Type B pancreatic cell (in vitro differentiated cells): ENCODE measurements at places on chromosomes 7 and 10.

GRCh38 chr10:60480865-60481563 lies 91.3 kb upstream of the ANK3 start:
- peaks cover 18% of the 10 kb centered on the region for H3K4me1 ChIP-seq
- no peak for DNase-seq
- no peaks in the 10 kb centered on the region for H3K27me3 ChIP-seq
- no peaks in the 10 kb centered on the region for H3K36me3 ChIP-seq

DNA sequence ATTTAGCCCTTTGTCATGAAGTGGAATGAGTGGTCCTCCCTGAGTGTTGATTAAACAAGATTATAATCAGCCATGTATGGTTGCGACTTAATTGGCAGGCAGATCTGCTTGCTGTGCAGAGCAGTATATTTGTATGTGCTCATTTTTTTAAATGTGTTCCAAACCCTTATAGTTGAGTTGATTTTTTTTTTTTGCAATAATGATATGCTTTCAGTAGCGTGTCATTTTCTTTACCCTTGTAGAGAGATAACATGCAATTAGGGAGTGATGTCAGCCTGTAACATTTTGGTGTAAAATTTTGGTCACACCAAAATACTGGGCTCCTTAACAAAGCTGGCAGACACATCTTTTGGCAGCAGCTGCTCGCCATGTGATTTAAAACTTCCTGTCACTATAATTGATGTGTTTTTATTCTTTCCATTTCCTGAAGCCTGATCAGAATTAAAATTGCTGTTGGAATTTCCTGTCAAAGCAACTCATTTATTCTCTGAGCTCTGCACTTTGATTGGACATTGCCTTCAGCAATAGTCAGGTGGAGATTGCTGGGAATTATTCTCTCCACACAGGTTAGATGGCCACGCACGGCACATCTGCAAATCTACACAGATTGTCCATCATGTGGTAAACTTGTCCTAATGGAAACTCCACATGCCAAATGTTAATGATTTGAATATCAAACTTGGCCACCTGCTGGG lies 125.3 kb downstream of the DYNC1I1 start:
- H3K4me1 ChIP-seq: no peaks in the 10 kb centered on the region
- DNase-seq: no peak
- H3K36me3 ChIP-seq: no peaks in the 10 kb centered on the region
- peaks cover 17% of the 10 kb centered on the region for H3K27me3 ChIP-seq

GRCh38 chr7:134696261-134696660 lies 49.6 kb downstream of the BPGM start:
- H3K4me3 ChIP-seq: no peak overlapping the region
- no peaks in the 10 kb centered on the region for H3K27me3 ChIP-seq
- DNase-seq: no peak
- H3K27ac ChIP-seq: peak overlapping the region; percentile 29
- no peaks in the 10 kb centered on the region for H3K36me3 ChIP-seq

DNA sequence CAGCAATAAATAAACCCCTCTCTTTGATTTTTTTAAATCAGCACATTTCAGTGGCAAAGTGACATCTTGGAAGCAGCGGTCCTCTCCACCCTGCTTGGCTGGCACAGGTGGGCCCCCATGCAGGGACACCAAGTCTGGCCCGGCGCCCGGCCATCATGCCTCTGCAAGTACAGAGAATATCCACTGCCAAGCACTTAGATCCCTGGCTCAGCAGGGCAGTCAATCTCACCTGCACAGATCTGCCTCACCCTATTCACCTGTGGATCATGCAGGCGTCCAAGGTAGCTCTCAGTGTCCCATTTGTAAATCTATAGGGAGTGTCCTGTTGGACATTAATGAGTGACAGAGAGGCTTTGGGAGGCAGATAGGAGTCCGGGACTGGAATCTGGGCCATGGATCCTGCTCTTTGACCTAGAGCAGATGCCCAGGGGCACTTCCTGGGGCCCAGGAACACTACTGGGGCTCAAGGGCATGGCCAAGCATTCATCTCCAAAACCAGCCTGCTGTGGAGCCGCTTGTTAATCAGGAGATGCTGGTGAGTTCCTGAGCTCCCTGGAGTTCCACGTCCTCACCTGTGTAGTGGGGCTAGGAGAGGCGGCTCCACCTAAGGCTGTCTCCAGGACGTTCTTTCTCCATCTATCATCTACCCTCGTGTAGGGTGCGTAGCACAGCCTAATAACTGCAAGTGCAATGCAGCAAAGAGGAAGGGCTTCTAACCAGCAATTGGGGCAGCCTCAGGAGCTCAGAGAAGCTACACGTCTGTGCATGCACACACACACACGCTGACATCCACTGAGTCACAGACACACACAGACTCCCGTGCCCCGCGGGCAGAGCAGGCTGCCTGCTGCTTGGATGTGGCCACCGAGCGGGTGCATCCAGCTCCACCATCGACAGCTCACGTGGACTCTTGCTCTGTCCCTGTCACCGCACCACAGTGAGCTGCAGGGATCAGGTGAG lies 123.6 kb downstream of the OAT start:
- H3K4me3 ChIP-seq: no peak overlapping the region
- H3K27me3 ChIP-seq: peaks cover 3% of the 10 kb centered on the region
- H3K27ac ChIP-seq: no peak overlapping the region

- peaks cover 5% of the 10 kb centered on the region for H3K4me1 ChIP-seq
- H3K27me3 ChIP-seq: peaks cover 4% of the 10 kb centered on the region
- DNase-seq: no peak
- H3K4me3 ChIP-seq: no peak overlapping the region
- no peak overlapping the region for H3K27ac ChIP-seq
- H3K36me3 ChIP-seq: no peaks in the 10 kb centered on the region
Observed at GRCh38 chr10:42959833-42960232, 117.0 kb upstream of the RET start.

- H3K36me3 ChIP-seq: no peaks in the 10 kb centered on the region
- H3K4me3 ChIP-seq: no peak overlapping the region
- H3K27me3 ChIP-seq: peaks cover 3% of the 10 kb centered on the region
- DNase-seq: no peak
Observed at GRCh38 chr7:43318188-43318770, 205.8 kb downstream of the HECW1 start.

DNA sequence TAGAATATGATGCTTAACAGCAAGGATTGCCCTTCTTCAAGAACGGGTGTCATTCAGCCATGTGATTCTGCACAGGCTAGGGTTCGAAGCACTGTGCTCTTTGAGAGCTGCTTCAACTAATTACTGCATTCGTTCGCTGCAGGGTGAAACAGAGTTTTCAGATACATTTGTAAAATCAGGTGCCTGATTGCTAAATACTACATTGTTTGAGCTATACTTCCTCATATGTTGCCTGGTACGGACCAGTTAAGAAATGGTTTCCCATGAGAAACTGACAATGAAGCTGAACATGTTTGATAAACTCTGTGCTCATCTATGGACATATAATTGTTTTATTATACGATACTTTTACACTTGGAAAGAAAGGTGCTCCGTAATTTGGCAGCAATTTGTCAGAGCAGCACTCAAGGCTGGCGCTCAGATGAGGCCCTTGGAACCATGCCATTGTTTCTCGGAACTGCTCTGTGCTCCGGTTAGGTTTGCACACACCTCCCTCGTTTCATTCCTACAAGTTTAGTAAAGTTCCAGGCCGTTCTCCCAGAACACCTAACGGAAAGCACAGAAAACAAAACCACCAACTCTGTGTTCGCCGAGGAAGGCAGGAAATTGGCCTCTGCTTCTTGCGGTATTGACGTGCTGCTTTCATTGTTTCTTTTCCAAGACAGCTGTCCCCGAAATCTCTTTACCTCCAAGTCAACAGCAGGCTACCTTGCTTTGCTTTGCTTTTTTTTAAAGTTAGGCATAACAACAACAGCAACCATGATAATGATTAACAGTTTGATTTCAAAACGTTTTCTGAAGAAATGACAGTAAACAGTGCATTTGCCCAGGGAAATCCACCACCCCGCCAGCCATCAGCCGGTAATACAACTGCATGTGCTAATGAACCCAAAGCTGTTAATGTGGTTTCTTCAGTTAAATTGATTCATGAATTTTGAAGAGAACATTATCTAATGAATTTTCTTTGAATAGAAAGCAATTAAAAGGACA lies 206.9 kb downstream of the EBF3 start:
- no peaks in the 10 kb centered on the region for H3K27me3 ChIP-seq
- H3K4me1 ChIP-seq: no peaks in the 10 kb centered on the region
- H3K27ac ChIP-seq: no peak overlapping the region

DNA sequence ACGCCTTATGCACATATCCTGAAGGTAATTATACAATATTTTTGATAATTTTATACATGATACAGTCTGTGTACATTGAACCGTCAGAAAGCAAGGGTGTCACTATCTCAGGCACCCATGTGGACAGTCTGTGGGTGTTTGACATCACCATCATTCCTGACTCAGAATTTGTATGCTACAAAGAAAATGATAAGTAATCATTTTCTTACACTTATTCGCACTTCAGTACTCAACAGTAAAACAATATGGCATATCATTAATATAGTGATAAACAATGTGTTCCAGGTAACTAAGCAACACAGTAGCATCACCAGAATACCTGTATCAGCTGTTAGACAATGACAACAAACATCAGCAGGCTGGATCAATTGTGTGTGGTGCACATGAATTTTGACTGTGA lies 17.9 kb downstream of the HECW1 start:
- H3K4me3 ChIP-seq: no peak overlapping the region
- no peak overlapping the region for H3K27ac ChIP-seq
- no peaks in the 10 kb centered on the region for H3K4me1 ChIP-seq
- DNase-seq: no peak

GRCh38 chr7:135128931-135129330 lies 18.9 kb upstream of the TMEM140 start:
- no peak overlapping the region for H3K27ac ChIP-seq
- no peak overlapping the region for H3K4me3 ChIP-seq
- H3K36me3 ChIP-seq: no peaks in the 10 kb centered on the region
- peaks cover 4% of the 10 kb centered on the region for H3K27me3 ChIP-seq

DNA sequence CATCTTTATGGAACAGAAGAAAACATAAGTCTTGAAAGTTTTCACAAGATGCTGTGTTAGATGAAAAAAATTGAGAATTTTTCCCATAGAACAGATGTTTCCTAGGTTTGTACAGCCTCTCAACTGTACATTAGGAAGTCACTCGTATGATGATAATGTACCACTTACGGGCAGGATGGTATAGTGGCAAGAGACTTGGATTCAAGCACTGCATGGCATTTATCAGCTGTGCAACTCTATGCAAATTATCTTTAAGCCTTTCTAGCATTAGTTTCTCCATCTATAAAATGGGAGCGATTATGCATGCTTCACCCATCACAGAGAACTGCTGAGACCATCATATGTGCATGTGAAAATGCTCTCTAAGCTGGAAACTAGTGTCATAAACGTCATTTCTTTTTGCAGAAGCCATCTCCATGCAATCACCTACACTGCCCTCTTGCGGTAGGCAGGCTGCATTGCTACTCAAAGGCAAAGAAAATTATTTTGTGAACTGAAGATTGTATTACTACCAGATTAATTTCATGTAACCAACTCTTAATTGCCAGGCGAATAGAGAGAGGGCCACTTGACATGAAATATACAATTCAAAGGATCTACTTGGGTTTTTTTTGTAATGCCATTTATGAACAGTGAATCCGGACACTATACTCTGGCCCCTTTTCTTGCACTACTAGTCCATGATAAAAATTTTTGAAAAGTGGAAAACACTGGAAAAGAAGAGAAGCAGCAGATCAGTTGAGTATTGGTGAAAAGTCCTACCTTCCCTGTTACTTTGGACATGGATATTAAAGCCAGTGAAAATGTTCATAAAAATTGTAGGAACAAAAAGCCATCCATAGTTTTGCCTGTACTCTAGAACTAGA lies 102.3 kb downstream of the JAZF1 start:
- peaks cover 10% of the 10 kb centered on the region for H3K27me3 ChIP-seq
- H3K27ac ChIP-seq: no peak overlapping the region
- no peaks in the 10 kb centered on the region for H3K36me3 ChIP-seq
- peaks cover 29% of the 10 kb centered on the region for H3K4me1 ChIP-seq
- no peak for DNase-seq

- no peak overlapping the region for H3K4me3 ChIP-seq
- peak overlapping the region; percentile 29 for H3K27ac ChIP-seq
- H3K4me1 ChIP-seq: no peaks in the 10 kb centered on the region
- H3K36me3 ChIP-seq: no peaks in the 10 kb centered on the region
Observed at GRCh38 chr7:111622084-111622483, 59.8 kb upstream of the IMMP2L start.

DNA sequence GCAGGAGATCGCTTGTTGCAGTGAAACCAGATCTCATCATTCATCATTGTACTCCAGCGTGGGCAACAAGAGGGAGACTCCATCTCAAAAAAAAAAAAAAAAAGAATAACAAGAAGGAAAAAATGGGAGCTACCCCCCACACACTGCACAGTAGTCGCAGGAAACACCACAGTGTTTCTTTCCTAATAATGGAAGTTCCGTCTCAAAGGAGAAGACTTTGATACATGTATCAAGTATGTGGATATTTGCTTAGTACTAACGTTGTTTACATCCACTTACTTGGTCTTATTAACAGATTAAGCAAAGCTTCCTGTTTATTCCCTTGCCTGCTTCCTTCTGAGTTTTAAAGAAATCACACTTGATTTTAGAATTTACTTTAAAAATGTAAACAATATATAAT lies 22.2 kb downstream of the YAE1 start:
- H3K4me3 ChIP-seq: no peak overlapping the region
- H3K27ac ChIP-seq: no peak overlapping the region
- peaks cover 9% of the 10 kb centered on the region for H3K4me1 ChIP-seq
- no peaks in the 10 kb centered on the region for H3K36me3 ChIP-seq

- no peaks in the 10 kb centered on the region for H3K4me1 ChIP-seq
- DNase-seq: no peak
- H3K27me3 ChIP-seq: no peaks in the 10 kb centered on the region
- no peak overlapping the region for H3K27ac ChIP-seq
- no peak overlapping the region for H3K4me3 ChIP-seq
Observed at GRCh38 chr7:78690174-78690573, 763.3 kb downstream of the MAGI2 start.
